ENCODE measurements at places on chromosomes 6 and 20.

DNA sequence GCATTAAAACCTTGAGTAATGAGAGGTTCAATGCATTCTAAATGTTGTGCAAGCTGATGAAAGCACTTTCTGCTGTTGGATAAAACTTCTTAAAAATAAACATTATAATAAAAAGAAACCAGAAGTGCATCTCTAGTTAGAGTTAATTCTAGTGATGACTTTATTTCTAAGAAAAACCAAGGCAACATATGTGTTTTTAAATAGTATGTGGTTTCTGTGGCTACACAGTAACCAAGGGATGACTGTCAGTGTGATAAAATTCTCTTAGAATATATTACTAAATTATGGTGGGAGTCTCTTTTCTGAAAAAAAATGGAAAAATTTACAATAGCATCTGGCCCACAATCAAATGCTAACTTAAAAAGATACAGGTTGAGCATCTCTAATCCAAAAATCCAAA lies 117.0 kb downstream of the ME1 start:
- DNase-seq, result no peak

DNA sequence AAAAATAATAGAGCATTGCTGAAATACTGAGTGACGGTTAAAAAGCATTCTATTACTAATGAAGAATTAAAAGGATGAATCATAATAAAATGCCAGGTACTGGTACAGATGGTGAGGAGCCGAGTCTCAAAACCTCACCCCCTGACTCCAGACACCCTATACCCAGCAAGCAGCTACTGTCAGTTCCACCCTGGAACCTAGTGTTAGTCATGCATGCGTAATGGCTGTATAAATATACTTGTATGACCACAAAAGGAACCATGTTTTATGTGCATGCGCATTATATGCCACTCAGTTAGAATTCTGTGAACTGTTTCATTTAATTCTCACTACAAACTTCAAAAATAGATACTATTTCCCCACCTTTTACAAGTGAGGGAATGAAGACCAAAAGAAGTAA lies 568.7 kb upstream of the RNF217 start:
- no peak for DNase-seq

DNA sequence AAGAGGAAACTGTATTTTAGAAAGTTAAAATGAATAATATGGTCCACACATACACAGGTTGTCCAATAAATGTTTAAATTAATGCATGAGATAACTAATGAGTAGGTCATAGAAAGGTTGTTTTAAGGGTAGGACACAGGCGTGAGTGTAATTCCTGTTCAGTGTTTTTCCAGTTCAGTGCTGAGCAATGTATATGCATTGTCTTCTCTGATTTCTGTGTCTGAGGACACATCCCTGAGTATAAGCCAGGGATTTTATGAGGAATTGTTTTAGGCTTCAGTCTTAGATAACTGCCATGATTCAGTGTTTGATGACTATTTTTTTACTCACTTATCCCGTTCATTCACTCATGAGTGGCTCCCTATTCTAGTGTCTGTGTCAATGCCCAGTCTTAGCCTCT lies 298.5 kb upstream of the TBX18 start:
- no peak for DNase-seq

GRCh38 chr6:70380252-70380651 lies 33.1 kb upstream of the FAM135A start:
- DNase-seq, result no peak

DNA sequence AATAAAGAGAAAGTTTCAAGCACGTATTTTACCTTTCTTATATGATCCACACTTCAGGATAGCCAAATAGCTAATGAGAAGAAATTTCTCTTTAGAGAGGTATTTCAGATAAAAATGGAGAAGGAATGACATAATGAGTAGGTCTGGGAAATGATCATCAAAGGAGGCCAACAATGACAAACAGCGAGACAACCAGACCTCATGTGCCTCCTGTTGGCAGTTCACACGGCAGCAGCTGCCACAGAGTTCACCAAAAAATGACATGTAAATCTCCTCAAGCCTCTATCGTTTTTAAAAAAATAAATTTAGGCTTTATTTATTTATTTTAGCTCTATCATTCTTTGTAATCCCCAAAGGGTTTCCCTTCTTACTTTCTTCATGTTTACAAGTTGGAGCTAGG lies 47.7 kb downstream of the SLC2A12 start:
- no peak for DNase-seq

GRCh38 chr20:41173161-41173721 lies 35.9 kb downstream of the PLCG1 start:
- DNase-seq, result peak; percentile 68

GRCh38 chr6:126914801-126915200 lies 203.7 kb upstream of the RSPO3 start:
- DNase-seq, result no peak

DNA sequence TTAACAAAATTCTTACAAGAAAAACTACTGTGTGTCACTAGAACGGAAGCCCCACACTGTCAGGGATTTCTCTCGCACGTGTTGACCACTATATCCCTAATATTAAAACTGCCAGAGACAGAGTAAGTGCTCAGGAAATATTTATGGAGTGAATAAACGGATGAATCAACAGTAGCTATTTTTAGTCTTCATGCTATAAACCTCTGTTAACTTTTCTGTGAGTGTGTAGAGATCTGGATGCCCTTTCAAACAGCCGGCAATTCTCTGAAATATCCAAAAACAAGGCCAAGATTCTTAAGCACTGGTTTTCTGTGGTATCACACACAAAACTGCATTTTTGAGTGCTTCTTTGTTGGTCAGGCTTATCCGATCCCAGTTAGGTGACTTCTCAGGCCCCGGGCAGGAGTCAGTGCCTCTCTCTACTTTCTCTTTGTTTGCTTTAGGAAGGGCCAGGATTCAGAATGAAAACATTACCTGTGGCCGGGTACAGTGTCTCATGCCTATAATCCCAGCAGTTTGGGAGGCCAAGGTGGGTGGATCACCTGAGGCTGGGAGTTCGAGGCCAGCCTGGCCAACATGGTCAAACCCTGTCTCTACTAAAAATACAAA lies 15.7 kb downstream of the ATP9A start:
- peak; percentile 90 for DNase-seq

GRCh38 chr6:130222775-130223174 lies at the start of gene SAMD3:
Gene SAMD3, minus strand, starts transcription at chr6:130222951. Its CDS starts 7,678 bp downstream, at chr6:130215273.
- DNase-seq, result no peak
